ENCODE measurements at places on chromosomes 1 and 21.

- no peak for DNase-seq
Measured at GRCh38 chr1:200265104-200265503, 144.7 kb downstream of the ZNF281 start.

DNA sequence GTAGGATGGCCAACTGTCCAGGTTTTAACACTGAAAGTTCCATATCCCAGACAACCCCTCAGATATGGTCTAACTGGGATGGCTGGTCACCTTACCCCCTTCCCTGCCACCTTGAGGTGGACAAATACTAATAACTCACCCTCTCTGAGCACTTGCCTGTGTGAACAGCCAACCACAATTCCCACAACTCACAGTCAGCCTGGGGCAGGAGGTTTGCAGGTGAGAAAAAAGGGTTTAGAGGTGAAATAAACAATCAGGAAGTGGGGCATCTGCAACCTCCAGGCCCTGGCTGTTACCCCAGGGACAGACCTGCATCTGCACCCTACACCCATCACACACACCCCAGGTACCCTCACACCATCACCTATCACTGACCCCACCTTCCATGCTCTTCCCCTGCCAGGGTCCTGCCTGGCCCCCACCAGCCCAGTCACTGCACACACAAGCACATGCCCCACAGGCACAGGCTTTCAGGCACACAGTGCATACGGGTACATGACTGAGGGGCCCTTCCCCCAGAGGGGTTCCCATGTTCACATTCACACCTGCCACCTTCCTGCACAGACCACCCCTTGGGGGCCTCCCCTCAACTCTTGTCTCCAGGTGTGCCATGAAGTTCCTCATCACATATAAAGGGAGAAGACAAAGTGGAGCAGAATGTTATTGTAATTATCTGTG lies 679.5 kb downstream of the MATN1 start:
- DNase-seq = no peak

DNA sequence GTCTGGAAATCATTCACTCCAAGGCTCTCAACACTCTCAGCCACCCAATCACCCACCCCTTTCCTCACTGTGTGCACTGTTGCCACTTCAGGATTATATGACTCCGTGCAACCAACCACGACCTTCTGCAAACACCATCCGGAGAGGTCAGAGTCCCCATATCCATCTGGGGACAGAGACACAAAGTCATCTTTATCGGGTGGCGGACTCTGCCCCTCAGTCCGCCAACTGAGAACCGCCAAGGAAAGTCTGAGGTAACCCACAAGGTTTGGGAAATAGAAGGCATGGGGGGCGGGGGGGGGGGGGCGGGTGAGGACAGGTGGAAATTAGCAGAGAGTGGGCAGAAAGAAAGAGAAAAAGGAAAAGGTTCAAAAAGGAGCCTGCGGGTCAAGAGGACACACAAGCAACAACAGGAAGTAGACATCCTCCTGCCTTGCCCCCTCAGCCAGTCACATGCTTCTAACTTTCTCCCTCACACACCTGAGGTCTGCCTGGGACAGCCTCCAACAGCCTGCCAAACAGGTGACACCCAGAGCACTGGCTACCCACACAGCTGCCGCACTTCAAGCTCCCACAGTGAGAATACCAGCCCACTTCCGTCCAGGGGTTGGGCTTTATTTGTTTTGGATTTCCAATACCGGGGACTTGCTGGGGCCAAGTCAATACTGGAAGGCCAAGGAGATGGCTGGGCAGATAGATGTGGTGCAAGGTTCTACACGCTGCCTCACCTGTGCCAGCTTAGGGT lies 58.1 kb downstream of the SSBP3 start:
- DNase-seq = no peak

- no peak for DNase-seq
Measured at GRCh38 chr1:153642161-153642560, 8.3 kb downstream of the CHTOP start.

DNA sequence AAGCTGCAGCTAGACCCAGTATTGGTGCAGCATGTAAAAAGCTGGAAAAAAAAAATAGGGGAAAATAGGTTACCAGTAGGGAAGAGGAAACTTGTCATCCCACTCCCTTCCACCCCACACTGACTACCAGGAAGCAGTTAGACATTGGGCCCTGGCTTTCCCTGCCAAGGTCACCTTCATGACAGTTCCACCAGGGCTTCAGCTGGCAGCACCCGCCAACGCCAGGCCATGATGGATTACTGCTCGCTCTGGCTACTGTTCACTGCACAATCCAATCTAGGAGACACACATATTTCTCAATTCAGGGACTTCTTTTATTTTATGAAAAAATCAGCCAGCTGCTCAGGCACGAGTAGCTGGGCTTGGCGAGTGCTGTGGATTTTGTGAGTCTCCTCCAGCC lies 127.7 kb downstream of the DMRTA2 start:
- no peak for DNase-seq

DNA sequence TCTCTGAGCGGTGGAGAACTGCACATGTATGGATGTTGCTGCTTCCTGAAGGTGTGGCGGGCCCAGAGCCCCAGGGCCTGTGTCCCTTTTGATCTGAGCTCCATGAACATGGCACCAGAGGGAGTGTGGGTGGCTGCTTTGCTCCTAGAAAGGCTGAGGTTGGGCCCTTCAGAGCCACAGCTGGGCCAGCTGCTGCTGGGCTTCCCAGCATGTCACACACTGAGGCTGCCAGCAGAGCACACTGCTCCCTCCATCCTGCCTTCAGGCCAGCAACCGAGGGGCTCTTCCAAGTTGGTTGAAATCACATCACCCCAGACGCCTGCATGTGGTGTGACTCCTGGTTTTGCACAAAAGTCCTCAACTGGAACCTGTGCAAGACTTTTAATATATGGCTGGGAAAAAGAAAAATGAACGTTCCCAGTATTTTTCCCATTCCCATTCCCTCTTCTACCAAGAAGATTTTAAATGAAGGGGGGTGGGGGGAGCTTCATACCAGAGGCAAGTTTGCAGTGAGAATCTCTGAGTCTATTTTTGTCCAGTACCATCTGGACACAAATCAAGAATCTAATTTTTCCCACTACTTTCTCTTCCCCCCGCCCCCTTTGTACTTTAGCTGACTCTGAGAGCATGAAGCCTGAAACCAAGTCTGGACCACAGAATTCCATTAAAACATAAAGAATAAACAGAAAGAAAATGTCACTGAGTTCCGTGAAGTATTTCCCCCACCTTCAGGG lies 26.2 kb upstream of the NGF start:
- no peak for DNase-seq

GRCh38 chr21:19508844-19509243 lies 1105.3 kb upstream of the TMPRSS15 start:
- no peak for DNase-seq

- DNase-seq = no peak
Measured at GRCh38 chr1:89311757-89312156, 39.1 kb upstream of the GBP5 start.

GRCh38 chr1:79976287-79976686 lies 969.8 kb upstream of the ADGRL4 start:
- no peak for DNase-seq

- no peak for DNase-seq
Measured at GRCh38 chr1:162019006-162019405, 4.7 kb downstream of the OLFML2B start.
